ENCODE measurements at places on chromosomes 6 and 20. TPM values are rescaled to one million over a fixed set of nuclear protein-coding genes. Genes with fewer than 3 reads are reported as not detected.

DNA sequence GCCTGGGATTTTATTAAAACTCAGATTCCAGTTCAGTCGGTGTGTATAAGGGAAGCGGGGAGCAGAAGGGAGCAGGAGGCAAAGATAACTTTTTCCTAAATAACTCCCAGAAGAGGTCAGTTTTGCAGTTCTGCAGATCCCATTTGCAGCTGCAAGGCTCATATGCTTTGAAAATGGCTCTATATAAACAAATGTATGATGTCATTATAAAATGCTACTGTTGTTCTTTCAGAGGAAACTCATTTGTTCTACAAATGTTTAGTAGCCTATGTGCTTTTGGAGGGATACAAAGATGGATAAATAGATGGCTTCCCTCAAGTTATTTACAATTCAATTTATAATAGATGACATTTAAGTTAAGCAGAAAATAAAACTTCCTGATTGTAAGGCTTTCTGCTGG, 29.2 kb upstream of the DSP start:
- no peak for DNase-seq

DNA sequence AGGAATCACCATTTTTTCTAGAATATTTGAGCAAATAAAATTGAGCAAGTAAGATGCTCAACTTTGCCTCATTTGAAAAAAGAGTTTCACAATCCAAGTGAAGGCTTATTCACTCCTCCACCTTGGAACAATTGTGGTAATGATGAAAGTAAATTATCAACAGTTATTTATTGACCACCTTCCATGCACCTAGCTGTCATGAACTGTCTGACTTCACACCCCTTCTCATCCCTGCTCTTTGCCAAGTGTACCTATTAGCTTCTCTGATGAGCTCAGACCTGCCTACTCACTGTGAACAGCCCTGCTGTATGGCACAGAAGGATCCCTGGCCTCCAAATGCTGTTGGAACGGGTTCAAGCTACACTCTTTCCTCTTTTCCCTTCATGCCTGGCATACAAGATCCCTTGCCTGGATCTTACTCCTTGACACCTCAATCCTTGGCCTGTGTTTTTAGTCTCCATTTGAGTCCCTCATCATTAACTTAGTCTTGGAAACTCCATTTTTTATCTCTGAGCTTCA, 99.0 kb upstream of the PREP start:
- DNase-seq = no peak

Gene ADGRG6
- 0.55 TPM for total RNA-seq

- no peak for DNase-seq
Measured at GRCh38 chr6:166722785-166723184, 95.7 kb upstream of the RPS6KA2 start.

DNA sequence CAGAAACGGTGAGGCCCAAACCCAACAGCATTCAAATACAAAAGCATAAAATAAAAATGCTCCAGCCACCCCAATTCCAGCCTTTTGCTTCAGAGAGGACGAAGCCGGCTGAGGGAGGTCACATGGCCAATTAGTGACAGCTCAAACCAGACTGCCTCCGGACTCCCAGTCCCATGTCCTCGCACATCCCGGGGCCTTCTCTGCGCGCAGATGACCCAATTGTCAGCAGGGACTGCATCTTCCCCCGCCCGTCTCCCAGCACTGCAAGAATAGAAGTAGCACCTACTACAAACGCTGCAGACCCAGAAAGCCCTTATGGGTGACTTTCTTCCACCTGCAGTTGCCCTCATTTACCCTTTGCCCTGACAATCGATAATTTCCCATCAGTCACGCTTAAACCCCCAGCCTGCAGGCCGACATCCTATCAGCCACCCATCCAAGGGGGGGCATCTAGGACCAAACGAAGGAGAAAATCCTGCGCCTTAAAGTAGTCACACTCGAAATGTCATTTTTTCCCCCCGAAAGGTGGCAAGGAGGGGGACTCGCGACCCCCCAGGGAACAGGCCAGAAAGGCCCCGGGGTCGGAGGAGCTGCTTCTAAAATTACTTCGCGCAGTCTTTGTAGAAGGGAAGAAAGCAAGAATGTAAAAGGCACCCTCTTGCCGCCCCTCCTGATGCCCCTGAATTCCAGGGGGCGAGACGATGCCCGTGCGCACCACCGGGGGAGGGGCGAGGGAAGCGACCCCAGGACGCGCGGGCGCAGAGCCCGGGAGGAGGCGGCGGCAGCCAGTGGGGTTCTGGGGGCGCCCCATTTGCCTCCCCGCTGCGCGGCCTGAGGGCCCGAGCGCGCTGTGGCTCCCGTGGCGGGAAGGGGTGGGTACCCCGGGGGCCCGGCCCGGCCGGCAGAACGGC, 792 bp downstream of the SLC23A2 start:
- DNase-seq = peak; percentile 43

Gene TSPO2
- not detected for total RNA-seq

DNA sequence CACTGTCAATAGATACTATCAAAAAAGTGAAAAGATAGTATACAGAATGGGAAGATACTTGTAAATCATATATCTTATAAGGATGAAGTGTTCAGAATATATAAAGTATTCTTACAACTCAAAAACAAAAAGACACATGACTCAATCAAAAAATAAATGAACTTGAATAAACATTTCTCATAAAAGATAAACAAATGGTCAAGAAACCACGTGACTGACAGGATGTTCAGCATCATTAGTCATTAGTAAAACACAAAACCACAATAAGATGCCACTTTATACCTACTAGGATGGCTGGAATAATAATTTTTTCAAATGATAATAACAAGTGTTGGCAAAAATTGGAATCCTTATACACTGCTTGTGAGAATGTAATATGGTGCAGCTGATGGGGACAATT, 729.1 kb upstream of the HS3ST5 start:
- DNase-seq = no peak

DNA sequence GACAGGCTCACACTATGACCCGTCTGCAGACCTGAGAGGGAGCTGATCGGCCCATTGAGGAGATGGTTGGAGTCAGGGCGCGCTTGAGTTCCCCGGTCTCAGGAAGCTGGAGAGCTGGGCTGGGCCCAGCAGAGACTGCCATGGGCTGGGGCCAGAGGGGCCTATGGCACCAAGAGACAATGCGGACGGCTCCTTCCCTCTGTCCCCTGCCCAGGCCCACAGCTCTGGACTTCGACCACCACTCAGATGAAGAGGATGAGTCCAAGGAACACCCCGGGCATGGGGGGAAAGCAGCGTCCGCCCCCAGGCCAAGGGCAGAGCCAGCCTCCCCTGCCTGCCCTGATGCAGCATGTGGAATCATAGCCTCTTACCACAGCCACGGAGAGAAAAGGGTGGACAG, 40.2 kb upstream of the PHACTR3 start:
- no peak for DNase-seq

DNA sequence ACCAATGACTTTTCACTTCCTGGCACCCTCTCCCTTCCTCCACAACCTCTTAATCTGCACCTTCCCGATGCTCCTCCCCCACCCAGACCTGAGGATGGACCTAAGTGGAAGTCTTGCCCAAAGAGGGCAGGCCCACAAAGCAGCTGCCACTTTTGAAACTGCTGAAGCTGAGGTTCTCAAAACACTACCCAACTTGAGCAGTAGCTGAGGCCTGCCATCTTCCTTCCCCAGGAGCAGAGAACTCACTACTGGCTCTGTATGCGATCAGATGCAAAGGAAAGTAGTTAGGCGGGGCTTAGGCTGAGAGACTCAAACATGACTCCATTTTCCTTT, 1.5 kb downstream of the HM13 start:
- DNase-seq = peak; percentile 59

DNA sequence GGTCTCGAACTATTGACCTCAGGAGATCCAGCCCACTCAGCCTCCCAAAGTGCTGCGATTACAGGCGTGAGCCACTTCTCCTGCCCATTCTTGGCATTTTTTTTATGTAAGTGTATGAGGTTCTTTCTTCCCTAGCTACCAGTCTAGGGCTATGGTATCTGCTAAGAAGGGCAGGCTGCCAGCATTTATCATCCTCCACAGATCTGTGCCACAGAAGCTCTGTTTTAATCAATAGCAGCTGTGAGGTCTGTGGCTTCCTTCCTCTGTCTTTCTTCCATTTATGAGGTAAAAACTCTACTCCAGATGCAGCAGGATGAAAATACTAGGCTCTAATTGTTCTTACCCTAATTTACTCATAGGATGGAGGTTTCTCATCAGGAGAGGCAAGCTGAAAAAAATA, 1382.4 kb upstream of the ADGRB3 start:
- DNase-seq = no peak

- no peak for DNase-seq
Measured at GRCh38 chr20:1576641-1577040, 19.1 kb upstream of the SIRPD start.

GRCh38 chr20:17456279-17456678, 74.9 kb downstream of the BFSP1 start:
- no peak for DNase-seq

- DNase-seq = peak; percentile 38
Measured at GRCh38 chr6:89433252-89434149, 549 bp downstream of the ANKRD6 start.

GRCh38 chr6:105078386-105078708, 101.5 kb downstream of the POPDC3 start:
- DNase-seq = no peak

DNA sequence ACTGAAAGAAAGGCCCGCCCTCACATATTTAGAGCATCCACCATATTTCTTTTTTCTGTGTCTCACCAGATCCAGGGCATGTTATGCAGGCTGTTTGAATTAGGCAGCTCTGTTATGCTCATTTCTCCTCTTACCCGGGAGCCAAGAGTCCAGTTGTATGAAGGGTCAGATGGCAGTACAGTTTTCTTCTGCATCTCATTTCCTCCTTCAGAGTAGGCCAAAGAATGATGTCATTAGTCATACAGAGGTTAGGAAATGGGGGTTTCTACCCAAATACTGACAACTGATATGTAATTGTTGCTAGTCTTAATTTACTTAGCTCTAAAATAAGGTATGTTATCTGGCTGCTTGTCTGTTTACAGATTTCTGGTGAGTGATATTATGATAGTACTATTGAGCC, 130.8 kb downstream of the SOBP start:
- no peak for DNase-seq

- DNase-seq = no peak
Measured at GRCh38 chr20:58918621-58919020, 62.4 kb upstream of the NELFCD start.

DNA sequence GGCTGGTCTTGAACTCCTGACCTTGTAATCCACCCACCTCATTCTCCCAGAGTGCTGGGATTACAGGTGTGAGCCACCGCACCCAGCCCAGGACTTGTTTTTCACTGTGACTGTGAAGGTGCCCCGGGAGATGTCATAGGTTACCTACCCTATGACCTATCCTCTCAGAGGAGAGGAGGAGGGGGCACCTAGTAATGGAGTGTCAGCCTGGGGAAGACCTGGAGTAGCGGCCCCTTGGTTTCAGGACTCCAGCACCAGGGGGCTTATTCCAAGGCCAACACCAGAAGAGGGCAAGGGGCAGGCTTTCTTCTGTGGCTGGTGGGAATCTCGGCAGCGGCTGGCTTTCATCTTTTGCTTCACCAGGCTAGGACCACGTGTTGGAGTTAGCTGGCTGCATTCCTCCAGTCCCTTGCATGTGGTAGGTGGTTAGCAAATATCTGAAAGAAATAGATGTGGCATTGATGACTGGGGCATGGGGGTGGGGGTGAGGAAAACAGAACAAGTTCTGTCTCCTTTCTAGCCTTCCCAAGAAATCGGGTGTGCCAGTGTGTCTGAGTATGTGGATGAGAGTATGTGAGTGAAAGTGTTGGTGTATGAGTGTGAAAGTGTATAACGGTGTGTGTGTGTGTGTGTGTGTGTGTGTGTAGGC, 7.9 kb upstream of the ITPR3 start:
- no peak for DNase-seq

Gene LTA
- 733 TPM for total RNA-seq

Gene C6orf15
- not detected for total RNA-seq

DNA sequence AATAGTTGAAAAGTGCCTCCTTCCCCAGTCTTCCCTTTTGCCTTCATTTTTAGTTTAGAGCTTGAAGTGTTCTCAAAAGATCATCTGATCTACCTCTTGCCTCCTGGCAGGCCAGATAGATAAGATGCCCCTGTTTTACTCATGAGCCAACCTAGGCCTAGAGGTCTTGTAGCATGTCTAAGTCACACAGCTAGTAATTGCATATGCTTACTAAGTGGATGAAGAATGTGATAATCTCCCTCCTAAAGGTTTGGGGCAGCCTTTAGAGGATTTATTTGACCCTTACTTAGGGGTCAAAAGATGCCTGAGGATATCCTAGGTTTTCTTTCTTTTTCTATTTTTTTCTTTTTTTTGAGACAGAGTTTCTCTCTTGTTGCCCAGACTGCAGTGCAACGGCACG, 2.1 kb downstream of the C6orf141 start:
- DNase-seq = no peak

GRCh38 chr6:111096246-111096645, 8.9 kb downstream of the SLC16A10 start:
- DNase-seq = peak; percentile 58

GRCh38 chr6:52788478-52788877, 15.1 kb downstream of the GSTA1 start:
- DNase-seq = no peak

DNA sequence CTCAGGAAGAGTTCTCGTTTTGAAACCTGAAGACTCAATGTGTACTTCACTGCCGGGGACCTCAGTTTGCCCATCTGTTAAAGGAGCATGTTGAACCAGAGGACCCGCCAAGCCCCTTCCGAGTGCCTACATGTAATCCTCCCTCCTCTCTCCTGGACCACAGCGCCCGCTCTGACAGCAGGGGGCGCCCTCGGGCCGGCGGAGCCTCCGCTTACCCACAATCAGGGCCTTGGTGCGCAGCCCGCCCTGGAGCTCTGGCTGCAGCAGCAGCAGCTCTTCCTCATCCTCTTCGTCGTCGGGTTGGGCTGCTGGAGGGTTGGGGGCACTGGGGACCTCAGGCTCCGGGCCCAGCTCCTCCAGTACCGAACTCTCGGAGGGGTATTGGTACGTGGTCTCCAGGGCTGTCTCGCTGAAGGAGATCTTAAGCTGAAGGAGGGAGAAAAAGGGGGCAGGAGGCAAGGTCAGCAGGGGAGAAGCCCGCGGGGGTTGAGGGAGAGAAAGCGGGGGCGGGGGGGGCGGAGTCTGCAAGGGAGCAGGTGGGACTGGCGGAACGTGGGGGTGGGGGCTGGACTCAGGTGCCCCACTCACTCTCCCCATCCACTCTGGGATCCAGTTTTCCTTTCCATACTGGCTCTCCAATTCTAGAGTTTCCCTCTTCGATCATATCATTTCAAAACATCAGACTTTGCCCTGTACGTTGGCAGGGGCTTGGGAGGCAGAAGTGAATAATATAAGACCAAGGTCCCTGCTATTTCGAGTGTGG, 6.3 kb upstream of the DHX16 start:
- DNase-seq = peak; percentile 94

Gene TINAG
- total RNA-seq = not detected

- DNase-seq = no peak
Measured at GRCh38 chr6:36662380-36662779, 16.1 kb upstream of the CDKN1A start.

DNA sequence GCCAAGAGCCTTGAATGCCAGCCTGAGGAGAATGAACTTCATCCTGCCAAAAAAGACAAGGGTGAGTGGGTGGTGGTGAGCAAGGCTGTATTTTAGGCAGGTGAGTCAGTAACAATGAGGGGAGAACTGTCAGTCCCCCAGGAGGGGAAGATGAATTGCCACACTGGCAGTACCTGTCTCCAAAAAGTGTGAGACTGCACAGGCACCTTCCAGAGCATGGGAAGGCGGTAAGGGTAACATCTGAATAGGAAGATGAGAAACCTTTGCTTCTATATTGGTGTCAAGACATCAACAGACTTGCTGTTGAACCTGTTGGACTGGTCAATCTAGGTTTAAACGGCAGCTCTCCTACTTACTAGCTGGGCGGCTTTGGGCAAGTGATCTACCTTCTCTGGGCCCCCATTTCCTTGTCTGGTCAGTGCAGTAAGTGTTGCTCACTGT, 30.9 kb downstream of the STK35 start:
- no peak for DNase-seq

GRCh38 chr6:13015379-13015681, 298.8 kb downstream of the PHACTR1 start:
- no peak for DNase-seq

Gene OR2B6
- total RNA-seq = not detected
